ENCODE measurements at places on chromosomes 6 and 20.

- DNase-seq = no peak
Measured at GRCh38 chr6:104017410-104018381, 842.0 kb downstream of the HACE1 start.

GRCh38 chr6:1208876-1209275 is 103.0 kb upstream of the FOXQ1 start:
- DNase-seq = no peak

DNA sequence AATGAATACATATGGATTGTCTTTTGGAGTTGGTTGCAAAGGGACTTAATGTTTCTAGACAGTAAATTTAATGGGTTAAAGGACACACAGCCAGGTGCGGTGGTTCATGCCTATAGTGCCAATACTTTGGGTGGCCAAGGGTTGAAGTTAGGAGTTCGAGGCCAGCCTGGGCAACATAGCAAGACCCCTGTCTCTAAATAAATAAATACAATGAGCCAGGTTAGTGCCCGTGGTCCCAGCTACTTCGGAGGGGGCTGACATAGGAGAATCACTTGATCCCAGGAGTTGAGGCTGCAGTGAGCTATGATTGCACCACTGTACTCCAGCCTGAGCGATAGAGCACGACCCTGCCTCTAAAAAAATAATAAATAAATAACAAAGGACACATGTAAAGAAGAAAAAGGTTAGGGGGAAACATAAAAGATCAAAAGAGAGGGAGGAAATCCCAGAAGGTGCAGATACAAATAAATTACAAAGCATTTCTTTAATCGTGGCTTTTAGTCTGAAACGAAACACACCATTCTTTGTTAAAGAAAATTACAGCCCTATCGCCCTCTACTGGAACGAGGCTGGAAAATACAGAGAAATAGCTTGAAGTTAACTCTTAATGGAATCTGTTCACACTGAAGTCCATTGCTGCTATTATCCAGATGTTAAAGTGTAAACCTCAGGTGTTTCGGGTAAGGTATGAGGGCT is 42.6 kb upstream of the SCML4 start:
- peak; percentile 37 for DNase-seq

GRCh38 chr6:38187325-38187724 is 367.8 kb downstream of the ZFAND3 start:
- DNase-seq = no peak

All from activated CD8-positive, alpha-beta T cell treated with anti-CD3 and anti-CD28 coated beads for 36 hours (primary cell).